ENCODE measurements at places on chromosomes 2 and 18. TPM values are rescaled to one million over a fixed set of nuclear protein-coding genes. Genes with fewer than 3 reads are reported as not detected.

HRH4 gene
- not detected for total RNA-seq

MROH2A gene
- not detected for total RNA-seq

ALPG gene
- total RNA-seq = not detected

LAMA3 gene
- total RNA-seq = 5.4 TPM

SPATA3 gene
- not detected for total RNA-seq

NPPC gene
- total RNA-seq = 3.5 TPM

SPP2 gene
- not detected for total RNA-seq

CHRNG gene
- not detected for total RNA-seq

KRTCAP3 gene
- total RNA-seq = 0.82 TPM

CCDC150 gene
- total RNA-seq = 1.3 TPM

HOXD3 gene
- not detected for total RNA-seq

GTF3C2 gene
- total RNA-seq = 24.8 TPM

DNA sequence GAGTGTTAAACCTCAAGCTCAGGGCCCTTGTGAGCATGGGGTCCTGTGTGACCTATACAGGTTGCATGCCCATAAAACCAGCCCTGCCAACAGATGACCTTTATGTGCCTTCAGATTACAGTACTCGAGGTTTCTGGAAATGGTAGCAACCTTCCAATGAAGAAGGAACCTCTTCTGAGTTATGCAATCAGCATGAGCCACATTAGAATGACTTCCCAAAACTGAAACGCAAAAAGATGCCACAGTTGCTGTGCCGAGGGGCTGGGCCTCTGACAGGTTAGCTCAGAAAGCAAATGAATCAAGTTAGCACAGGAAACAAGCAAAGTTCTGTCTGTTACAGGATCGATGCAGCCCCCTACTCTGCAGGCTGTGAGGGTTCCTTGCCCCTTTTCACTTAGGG is 37.7 kb downstream of the TGFA start:
- DNase-seq = no peak

DNA sequence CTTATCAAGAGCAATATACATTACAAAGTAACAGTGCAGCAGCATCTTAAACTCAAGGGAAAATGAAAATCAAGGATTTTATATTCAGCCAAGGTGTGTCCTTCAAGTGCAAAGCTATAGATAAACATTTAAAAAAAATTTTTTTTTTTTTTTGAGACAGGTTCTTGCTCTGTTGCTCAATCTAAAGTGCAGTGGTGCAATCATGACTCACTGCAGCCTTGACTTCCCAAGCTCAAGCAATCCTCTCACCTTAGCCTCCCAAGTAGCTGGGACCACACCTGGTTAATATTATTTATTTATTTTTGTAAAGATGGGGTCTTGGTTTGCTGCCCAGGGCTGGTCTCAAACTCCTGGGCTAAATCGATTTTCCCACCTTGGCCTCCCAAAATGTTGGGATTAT is 9.0 kb downstream of the CDKL4 start:
- no peak for DNase-seq

DNA sequence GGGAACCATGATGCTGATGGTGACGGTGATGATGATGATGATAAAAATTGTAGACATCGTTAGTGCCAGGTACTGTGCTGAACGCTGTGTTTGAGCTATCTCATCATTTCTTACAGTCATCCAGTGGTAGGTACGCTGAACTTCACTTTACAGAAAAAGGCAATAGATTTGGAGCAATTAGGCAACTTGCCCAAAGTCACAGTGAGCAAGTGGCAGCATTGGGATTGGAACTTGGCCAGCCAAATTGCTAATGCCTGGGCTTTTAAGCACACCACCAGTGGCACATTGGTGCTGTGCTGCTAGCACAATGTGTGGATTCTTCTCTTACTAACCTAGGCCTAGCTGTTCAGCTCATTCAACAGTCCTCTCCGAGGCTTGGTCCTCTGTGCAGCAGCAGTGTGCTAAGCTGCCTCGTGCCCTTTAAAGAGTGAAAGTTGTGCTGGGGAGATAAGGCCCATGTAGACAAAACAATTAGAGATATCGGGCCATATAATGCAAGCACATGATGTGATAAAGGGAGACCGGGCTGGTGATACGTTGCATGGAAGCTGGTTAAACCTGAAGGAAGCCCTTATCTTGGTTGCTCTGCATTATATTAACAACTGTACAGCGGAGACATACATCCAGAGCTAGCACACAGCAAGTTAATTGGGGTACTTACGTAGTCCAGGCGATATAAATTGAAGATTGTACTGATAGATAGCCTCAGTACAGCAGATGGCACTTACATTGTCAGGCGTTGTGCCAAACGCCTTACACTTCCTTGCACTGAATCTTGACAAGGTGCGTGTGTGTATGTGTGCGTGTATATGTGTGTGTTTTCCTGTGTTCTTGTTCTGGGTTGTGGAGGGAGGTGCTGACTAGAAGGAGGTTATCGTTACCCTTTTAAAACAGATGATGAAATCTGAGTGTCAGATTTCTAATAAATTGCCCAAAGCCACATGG is 28.4 kb downstream of the HK2 start:
- no peak for DNase-seq

DNA sequence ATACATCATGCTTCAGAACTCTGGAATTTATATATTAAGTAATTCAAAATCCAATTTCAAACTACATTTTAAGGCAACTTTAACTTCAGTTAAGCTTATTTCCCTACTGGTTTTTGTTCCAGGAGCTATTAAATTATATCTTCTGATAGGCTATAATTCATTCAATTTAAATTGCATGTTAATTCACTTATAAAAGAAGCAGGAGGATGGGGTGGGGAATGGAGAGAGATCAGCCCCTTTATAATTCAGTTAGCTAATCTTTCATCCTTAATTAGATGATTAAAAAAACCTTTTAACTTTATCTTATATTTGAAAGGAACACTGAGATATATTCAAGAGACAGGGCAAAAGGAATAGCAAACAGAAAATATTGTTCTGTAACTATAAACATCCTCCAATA is 86.8 kb downstream of the AKAIN1 start:
- DNase-seq = no peak

GRCh38 chr18:63090334-63090733 is 229.2 kb downstream of the BCL2 start:
- DNase-seq = no peak

GRCh38 chr2:58739033-58739432 is 497.9 kb upstream of the FANCL start:
- no peak for DNase-seq

- DNase-seq = no peak
These were observed 68.3 kb upstream of the IL1R1 start for GRCh38 chr2:102074152-102074783.

DNA sequence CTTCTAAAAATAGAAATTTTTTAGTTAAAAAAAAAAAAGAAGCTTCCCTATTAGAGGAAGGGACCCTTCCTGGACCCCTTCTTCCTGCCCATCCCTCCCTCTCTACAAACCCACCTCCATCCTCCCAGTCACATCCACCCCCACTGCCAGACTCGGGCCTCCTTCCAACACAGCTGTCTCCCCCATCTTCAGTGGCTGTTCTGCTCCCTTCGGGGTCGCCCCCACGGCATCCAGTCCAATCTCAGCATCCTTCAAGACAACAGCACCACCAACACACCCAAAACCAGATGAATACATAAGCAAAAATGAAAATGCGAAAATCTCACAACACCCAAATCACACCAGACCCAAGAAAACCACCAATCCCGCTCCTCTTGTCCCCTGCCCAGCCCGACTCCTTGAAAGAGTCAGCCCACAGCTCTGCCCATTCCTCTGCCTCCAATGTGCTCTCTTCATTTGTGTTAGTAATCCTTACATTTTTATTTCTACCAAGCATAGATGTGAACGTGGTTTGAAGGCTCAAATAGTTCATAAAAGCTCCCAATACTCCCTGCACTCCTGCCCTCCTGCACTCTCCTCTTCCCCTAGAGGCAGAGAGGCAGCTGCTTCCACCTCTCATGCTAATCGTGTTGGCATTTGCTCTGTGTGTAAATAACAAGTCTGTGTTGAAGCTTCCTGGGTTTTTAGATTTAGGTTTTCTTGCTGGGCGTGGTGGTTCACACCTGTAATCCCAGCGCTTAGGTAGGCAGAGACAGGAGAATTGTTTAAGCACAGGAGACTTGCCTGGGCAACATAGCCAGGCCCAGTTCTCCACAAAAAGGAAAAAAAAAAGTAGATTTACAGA is 37.0 kb downstream of the MAL start:
- no peak for DNase-seq

DNA sequence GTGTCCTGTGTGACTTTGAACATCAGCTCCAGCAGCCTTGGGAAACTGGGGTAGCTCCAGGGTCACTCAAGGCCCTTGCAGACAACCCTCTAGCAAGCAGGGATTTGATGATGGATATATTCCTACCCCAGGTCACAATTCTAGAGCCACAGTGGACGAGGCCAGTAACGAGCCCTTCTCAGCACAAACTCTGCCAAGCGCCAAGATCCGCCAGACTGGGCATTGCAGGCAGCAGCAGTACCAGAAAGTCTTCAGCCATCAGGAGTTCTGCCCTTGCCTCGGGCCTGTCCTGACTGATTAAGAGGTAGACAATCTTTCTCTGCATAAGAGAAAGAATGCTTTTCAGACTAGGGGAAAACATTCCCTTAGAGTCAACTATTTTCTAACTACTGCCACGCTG is 259.1 kb downstream of the FBXO15 start:
- no peak for DNase-seq

DNA sequence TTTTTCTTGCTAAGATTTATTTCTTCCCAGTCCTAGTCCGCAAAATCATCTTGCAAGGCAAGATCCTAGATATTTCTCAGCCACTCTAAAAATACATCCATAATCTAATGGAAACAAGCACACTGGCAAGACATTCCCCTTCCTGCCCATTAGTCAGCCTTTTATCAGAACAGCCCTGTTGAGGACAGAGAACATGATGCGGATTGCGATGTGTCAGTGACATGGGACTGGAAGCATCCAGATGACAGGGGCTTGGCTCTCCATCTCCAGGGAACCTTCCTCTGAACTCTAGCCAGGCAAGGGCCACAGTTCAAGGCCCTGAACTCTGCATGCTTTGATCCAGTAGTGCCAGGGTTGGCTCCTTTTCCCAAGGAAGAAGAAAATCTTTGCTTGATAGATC is 70.0 kb downstream of the VSNL1 start:
- no peak for DNase-seq

DNA sequence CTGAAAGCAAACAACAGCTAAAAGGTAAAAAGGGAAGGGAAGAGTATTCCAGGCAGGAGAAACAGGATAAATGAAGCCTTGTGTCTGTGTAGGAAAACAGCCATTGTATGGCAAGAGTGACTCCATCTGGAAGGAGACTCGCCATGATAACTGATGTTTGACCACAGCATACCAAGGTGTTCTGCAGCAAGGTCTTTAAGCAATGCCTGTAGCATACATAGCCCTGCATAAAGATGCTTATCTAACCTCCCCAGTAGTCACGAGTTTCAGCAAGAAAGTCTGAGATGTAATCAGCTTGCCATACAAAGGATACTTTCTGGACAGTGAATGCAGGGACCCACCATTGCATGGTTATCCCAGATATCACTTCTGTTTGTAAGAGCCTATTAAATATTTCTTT is 11.9 kb upstream of the CCNT2 start:
- DNase-seq = no peak

- no peak for DNase-seq
These were observed 86.0 kb downstream of the DTNB start for GRCh38 chr2:25587361-25587760.

DNA sequence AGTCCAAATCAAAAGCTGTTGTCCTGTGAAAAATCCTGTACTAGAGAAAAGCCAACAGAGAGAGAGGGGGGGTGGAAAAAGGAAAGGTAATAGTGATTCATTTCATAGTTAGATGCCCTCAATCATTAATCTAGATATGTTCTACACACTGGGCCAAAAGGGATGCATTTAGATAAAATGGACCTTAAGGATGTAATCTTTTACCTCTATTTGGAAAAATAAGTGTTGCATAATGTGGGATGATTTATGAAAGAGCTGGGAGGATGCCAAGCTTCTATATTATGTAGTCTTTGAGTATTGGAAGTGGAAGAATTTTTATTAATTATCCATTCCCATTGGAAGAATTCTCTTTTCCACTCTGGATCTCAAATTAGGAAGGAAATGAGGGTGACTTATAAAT is 480.5 kb upstream of the ZEB2 start:
- DNase-seq = no peak

DNA sequence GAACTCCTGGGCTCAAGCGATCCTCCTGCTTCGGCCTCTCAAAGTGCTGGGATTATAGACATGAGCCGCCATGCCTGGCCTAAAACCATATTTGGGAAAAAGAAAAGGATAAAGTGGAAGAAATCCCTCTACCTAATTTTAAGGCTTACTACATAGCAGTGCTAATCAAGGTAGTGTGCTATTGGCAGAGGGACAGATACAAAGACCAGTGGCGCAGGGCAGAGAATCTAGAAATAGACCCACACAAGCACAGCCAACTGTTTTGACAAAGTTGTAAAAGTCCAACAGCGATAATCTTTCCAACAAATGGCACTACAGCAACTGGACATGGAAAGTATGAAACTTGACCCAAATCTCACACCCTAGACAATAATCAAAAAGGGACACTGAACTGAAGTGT is 138.4 kb downstream of the TFCP2L1 start:
- no peak for DNase-seq

Measured in right cardiac atrium (tissue), 5 donors.